ENCODE measurements at places on chromosomes 1 and 21. TPM values are rescaled to one million over a fixed set of nuclear protein-coding genes. Genes with fewer than 3 reads are reported as not detected.

GRCh38 chr1:192866241-192866868 lies 57.5 kb downstream of the RGS2 start:
- no peak for DNase-seq

- DNase-seq = no peak
These were observed 19.4 kb upstream of the ZNF281 start for GRCh38 chr1:200429221-200429751.

DNA sequence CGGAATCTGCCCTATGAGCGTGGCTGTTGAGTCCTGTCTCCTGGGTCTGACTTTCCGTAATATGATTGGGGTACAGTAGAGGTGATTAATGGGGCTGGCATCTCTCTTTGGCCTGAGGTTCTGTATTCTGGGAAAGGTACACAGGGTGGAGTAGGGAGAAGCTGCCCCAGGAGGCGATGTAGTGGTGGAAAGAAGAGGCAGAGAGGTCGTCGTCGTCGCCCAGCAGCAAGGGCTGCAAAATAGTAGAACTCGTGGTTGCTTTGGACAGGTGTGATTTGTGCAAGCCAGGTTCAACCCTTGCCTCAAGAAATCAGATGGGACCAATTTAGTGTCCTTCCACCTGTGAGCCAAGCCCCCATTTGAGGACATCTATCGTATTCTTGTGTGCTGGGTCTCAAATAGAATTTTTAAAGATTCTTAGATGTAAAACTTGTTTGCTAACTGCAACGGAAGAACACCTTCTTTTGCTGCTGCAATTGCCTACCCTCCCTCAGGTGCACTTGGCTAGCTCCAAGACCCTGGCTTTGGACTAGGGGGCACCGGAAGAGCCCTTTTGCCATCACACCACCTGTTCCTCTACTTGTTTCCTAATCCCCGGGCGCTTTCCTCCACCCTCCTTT lies 1.3 kb upstream of the HMGN2 start:
- no peak for DNase-seq

DNA sequence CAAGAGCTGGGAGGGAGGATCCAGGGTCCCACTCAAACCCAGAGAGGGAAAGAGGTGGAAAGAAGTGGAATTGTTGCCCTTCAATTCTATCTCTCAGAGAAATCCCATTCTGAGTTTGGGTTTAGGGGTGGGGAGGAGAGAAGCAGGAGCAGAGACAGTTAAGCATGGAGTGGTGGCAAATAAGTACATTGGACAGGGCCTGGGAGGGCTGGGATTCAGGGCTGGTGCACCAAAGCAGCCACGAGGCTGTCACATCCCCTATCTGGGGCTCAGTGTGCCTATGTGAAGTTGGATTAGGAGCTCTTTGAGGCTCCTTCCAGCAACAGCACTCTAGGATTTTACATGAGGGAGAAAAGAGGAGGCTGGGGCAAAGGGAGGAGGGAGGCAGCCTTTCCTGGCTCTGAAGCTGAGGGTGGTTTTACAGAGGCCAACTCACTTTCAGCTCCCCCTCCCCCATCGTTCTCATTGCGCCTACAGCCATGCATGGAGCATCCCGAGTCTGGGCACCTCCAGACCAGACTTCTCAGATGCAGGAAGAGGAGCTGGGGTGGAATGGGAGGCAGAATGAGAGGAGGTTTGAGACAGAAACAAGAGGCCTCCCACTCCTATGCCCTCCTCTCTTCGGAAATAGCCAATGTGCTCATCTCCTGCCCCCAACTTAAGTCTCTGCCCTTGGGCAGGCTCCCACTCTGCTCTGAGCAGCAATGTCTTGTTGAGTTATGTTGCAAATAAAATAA lies 3.0 kb upstream of the SYT6 start:
- no peak for DNase-seq

GRCh38 chr1:117427297-117427696 lies 60.0 kb downstream of the MAN1A2 start:
- DNase-seq = no peak

DNA sequence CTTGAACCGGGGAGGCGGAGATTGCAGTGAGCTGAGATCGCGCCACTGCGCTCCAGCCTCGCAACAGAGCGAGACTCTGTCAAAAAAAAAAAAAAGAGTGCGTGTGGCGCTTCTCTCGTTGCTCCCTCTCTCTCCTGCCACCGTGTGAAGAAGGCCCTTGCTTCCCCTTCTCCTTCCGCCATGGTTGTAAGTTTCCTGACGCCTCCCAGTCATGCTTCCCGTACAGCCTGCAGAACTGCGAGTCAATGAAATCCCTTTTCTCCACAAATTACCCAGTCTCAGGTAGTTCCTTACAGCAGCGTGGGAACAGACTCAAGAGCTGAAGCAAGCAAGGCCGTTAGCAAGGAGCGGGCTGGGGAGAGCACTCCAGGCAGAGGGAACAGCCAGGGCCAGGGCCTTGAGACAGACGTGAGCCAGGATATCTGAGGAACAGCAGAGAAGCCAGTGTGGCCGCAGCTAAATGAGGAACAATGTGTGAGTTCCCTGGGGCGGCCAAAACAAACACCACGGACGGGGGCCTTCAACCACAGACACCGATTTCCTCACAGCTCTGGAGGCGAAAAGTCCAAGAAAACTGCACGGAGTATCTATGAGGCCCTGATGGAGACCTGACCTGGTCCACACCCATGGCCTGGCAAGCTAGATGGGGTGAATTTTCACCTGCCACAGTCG lies 54.2 kb upstream of the ETS2 start:
- no peak for DNase-seq

- DNase-seq = no peak
These were observed 109.9 kb upstream of the CXADR start for GRCh38 chr21:17402937-17403336.

DNA sequence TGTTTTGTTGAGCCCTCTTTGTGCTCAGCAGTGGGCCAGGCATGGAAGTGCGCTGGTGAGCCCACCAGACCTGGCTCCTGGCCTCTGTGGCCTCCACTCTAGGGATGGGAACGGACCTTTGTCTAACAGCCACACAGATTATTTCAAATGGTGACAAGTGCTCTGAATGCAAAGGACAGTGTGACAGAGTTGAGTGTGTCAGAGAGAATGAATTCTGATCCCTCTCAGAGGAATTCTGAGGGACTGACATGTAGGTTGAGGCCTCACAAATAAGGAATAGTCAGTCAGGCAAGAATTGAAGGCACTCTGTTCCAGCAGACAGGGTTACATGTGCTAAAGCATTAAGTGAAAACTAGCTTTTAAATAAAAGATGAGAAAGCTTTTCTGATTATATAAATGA lies 11.3 kb upstream of the MAB21L3 start:
- DNase-seq = no peak

DNA sequence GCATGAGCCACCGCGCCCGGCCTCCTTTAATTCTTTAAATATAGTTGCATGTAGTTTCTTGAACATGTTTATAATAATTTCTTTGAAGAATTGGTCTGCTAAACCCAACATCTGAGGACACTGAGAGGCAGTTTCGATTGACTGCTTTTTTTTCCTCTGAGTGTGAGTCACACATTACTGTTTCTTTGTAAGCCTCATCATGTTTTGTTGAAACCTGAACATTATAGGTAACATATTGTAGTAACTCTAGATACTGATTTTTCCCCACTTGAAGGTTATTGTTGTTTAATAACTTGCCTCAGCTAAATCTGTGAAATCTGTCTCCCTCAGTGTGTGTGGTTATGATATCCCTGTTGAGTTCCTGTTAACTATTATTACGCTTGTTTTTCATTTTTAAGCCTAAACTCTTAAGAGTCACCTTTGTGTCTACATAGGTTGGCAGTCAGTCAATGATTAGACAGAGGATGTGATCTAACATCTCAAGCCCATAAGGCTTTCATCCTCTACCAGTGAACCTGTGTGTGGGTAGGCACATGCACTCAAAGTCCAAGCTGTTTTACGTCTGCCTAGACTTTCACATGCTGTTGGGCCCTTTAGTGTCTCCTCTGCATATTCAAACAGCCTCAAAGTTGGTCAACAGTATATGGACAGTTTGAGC lies 155.5 kb downstream of the KCNH1 start:
- DNase-seq = no peak

- DNase-seq = no peak
These were observed 164.4 kb upstream of the DPT start for GRCh38 chr1:168893359-168893801.

DNA sequence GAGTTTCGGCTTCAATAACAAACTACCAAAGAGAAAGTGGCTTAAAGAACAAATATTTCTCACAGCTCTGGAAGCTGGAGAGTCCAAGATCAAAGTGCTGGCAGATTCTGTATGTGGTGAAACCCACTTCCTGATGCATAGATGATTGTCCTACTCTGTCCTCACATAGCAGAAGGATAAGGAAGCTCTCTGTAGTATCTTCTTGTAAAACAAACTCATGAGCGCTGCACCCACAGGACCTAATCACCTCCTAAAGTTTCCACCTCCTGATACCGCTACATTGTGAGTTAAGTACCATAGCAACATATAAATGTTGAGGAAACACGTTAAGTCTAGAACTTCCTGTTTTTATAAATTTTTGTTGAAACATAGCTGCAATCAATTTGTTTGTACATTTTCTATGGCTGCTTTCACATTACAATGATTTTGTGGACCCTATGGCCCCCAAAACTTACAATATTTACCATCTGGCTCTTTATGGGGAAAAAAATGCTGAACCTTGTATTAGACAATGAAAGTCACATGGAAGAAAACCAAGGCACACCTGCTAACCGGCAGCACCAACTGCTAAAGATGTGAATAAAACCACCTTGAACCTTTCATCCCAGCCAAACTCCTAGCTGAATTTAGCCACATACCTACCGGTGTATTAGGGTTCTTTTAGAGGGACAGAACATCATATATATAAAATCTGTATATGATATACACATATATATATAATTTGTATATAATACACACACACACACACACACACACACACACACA lies 1423.4 kb downstream of the NCAM2 start:
- DNase-seq = no peak

DNA sequence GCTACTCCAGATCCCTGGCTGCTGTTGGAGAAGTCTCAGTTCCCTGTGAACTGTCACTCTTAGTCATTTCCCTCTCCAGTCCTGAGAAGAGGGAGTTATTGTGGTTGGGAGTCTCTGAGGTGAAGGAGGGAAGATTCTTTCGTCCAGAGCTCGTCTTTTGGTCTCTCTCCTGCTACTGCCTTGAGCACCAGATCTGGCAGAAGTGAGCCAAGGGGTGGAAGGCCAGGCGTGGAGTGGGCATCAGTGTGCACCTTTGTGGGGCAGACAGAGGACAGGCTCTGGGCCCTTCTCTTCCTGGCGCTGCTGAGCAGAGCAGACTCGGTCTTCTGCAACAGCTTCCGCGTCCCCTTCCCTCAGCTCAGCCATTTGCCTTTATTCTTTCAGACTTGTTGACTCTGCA lies 19.1 kb downstream of the CLCN6 start:
- no peak for DNase-seq

DNA sequence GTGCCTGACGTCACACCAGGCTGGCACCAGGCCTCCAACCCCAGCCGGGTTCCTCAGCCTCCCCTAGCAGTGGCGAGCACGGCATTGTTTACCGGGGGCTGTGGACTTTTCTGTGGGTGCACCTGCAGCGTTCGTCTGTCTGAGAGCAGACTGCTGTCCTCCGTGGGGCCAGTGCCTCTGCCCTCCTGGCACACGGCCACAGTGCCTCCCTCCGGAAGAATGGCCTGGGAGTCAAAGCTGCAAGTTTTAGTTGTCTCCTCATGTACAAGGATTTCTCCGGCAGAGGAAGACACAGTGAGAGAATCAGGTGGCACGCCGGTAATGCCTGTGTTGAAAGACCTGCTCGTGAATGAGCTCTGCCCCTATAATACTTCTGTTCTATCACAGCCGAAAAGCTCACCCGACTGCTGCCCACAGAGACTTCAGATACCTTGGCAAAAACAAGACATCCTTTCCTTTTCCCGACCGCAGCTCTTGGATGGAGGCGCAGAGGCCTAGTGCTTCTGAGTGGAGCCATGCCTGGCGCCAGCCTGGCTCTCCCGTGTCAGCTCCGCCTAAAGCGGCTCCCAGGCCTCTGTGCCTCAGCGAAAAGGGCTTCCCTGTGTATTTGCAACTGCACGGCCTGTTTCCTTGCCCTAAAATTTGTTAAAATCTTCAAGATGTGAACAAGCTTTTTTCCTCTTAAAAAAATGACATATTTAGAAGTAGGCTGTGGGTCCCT lies 71.4 kb downstream of the AGPAT3 start:
- DNase-seq = no peak

- DNase-seq = no peak
These were observed 26.5 kb downstream of the TMEM63A start for GRCh38 chr1:225855503-225856300.

GRCh38 chr1:61961009-61961408 lies 218.7 kb downstream of the PATJ start:
- DNase-seq = no peak

DNA sequence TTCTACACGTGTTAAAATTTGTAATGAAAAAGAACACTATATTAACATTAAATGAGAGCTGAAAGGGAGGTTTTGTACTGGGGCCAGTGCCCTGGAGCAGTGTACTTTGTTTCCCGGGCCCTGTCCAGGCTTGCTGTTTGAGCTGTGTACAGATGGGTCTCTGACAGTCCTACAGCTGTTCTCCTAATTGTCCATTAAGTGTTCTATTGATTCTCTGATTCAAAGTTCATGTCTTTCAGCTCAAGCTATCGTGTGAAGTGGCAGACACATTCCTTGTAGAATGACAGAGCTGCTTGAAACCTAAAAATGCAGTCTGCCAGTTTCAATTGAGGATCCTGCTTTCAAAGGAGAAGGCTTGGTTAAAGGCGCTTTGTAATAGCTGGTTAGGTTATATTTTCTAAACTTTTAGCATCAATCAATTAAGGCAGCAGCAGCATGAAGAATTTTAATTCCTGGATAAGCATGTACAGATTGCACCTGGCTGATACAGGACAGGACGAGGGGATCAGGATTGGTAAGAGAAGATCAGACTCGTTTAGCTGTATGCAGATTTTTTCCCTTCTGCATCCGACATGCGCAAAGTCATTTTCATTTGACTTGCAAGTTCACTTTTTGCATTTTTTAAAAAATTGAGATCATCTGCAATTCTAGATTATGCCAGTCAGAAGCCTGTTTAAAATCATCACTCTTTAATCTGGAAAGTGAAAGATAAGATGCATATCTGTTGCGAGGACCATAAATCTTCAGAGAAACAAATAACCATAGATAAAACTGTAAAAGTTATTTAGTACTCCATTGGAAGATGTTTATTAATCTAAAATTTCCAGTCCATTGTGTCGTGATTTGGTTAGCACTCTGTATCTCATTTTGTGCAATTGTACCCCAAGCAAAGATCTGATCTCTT lies 98.5 kb downstream of the ATG4C start:
- DNase-seq = no peak

- DNase-seq = no peak
These were observed 314.0 kb downstream of the NTNG1 start for GRCh38 chr1:107454791-107455190.

- no peak for DNase-seq
These were observed 35.8 kb downstream of the C1orf21 start for GRCh38 chr1:184422490-184423233.

FLG2 gene
- total RNA-seq = not detected

HLX gene
- not detected for total RNA-seq

LAMC1 gene
- total RNA-seq = 0.66 TPM

SPRR5 gene
- not detected for total RNA-seq

HCN3 gene
- 1.5 TPM for total RNA-seq

CHIA gene
- total RNA-seq = not detected

SUSD4 gene
- 0.33 TPM for total RNA-seq

BARHL2 gene
- total RNA-seq = not detected

AMIGO1 gene
- total RNA-seq = 2.1 TPM

IL20 gene
- total RNA-seq = not detected

IFFO2 gene
- total RNA-seq = 21.7 TPM

TTC39A gene
- total RNA-seq = not detected

SMIM1 gene
- total RNA-seq = 1.8 TPM

OR2L13 gene
- total RNA-seq = not detected

KCNJ15 gene
- 0.36 TPM for total RNA-seq

Measured in activated naive CD8-positive, alpha-beta T cell treated with anti-CD3 and anti-CD28 coated beads for 36 hours (primary cell).